ENCODE measurements at places on chromosomes 3 and 15. TPM values are rescaled to one million over a fixed set of nuclear protein-coding genes. Genes with fewer than 3 reads are reported as not detected.
A peak's percentile ranks its signal among the peaks of the same experiment; 100 is the strongest.

SPINT1 gene
- polyA plus RNA-seq, result 170 TPM

- H3K4me3 ChIP-seq, result no peak overlapping the region
- no peaks in the 10 kb centered on the region for H3K36me3 ChIP-seq
- H3K27me3 ChIP-seq, result no peaks in the 10 kb centered on the region
Observed at GRCh38 chr3:195116407-195117185, 154.4 kb downstream of the XXYLT1 start.

- H3K4me1 ChIP-seq, result peaks cover 12% of the 10 kb centered on the region
- H3K27me3 ChIP-seq, result no peaks in the 10 kb centered on the region
- no peak overlapping the region for H3K4me3 ChIP-seq
- H3K36me3 ChIP-seq, result no peaks in the 10 kb centered on the region
Observed at GRCh38 chr15:68734881-68735280, 85.8 kb downstream of the ANP32A start.

GRCh38 chr3:120399372-120399771 lies 50.2 kb upstream of the LRRC58 start:
- H3K27me3 ChIP-seq, result no peaks in the 10 kb centered on the region
- no peak for DNase-seq
- no peaks in the 10 kb centered on the region for H3K4me1 ChIP-seq

GRCh38 chr3:57555306-57555705 lies 768 bp upstream of the PDE12 start:
- no peak for DNase-seq
- peaks cover 13% of the 10 kb centered on the region for H3K4me1 ChIP-seq
- peaks cover 6% of the 10 kb centered on the region for H3K36me3 ChIP-seq
- peak overlapping the region; percentile 97 for H3K27ac ChIP-seq
- H3K4me3 ChIP-seq, result peak overlapping the region; percentile 84

DNA sequence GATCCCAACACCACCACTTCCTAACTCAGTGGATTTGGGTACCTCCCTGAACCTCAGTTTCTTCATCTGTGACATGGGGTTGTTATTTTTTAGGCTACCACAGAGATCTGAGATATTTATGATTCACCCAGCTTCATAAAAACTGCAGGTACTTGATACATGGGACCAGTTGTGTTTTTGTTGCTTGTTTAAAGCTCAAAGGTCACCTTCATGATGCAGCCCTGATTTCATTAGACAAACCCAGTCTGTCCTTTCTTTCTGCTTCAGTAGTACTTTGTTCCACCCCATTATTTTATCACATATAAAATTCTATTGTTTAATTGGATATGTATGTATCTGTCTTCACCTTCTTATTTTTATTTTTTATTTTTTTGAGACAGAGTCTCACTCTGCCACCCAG lies 57.4 kb upstream of the C15orf61 start:
- peak; percentile 5 for DNase-seq
- no peaks in the 10 kb centered on the region for H3K4me1 ChIP-seq
- H3K4me3 ChIP-seq, result no peak overlapping the region
- no peaks in the 10 kb centered on the region for H3K36me3 ChIP-seq

- H3K4me1 ChIP-seq, result no peaks in the 10 kb centered on the region
- no peaks in the 10 kb centered on the region for H3K36me3 ChIP-seq
- H3K4me3 ChIP-seq, result no peak overlapping the region
- no peak overlapping the region for H3K27ac ChIP-seq
- no peak for DNase-seq
Observed at GRCh38 chr3:46659285-46659684, 34.2 kb downstream of the ALS2CL start.
